ENCODE measurements at places on chromosomes 16 and 17.
A peak's percentile ranks its signal among the peaks of the same experiment; 100 is the strongest.

DNA sequence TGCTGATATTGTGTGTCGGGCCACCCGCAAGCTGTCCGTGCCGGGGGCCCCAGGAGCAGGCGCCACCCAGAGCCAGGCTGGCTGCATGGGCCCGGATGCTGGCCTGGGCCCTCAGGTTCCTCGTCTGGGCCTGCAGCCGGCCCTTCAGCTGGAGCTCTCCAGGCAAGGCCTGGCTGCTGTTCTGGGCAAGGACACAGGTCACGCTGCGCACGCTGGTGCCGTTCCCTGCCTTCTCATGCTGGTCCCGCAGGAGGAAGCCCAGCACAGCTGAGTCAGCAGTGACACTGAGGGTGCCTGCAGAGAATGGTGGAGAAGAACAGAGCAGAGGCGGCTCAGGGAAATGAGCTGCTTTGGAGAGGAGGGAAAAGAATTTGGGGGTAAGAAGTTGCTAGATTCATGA, 79.9 kb downstream of the RMI2 start:
- no peak for DNase-seq

DNA sequence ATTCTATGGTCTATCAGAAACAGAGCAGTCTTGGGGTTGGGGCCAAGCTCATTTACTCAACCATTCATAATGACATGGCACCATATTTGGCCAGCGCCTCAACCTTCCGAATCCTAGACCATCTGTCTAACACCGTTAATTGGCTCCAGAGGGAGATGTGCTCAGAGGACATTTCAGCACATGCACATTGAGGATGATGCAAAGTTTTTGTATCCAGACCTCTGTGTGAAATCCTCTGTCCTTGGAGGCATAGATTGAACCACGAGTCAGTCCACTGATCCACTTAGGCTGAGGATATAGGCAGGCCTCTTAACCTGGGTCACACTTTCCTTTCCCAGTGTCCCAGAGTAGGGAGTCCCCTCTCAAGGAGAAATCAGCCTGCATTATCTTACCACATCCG, 85.5 kb downstream of the SHISA6 start:
- DNase-seq, result no peak

DNA sequence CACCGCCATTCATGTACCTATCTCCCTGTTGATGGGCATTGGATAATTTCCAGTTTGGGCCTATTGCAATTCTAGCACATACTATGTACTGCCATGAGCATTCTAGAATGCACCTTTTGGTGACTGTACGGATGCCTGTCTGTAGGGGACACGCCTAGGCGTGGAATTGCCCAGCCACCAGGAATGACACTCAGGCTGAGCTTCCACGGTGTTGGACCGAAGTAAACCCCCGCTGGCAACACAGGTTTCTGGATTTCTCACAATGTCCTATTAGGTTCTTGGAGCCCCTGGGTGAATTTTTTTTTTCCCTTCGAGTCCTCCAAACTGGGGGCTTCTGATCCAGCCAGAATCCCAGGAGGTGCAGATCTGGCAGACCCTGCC, 146.6 kb downstream of the IRF8 start:
- peak; percentile 3 for DNase-seq

DNA sequence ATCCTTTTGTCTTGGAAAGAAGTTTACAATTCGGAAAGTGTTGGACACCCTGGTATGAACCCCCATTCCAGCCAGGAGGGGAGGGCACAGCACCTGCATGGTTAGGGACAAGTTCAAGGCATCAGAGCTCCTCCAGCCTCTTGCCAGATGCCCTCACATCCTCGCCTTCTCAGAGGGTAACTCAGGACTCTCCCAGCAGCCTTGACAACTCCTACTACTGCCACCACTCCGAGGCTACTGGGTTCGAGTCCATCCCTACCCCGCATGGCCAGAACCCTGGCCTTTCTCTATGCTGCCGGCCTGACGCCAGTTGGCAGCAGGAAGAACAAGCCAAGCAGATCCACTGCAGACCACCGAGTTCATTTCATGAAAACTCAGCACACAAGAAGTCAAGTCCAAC, 34.1 kb downstream of the AXIN2 start:
- DNase-seq, result peak; percentile 38

GRCh38 chr16:15502041-15502725, 67.8 kb downstream of the BMERB1 start:
- DNase-seq, result no peak

- no peak for DNase-seq
These were observed 32.5 kb downstream of the WIPF2 start for GRCh38 chr17:40251576-40251975.

GRCh38 chr16:64206862-64207261, 915.0 kb downstream of the CDH11 start:
- DNase-seq, result no peak

- DNase-seq, result no peak
These were observed 2.3 kb downstream of the CCL1 start for GRCh38 chr17:34360601-34361270.

- no peak for DNase-seq
These were observed 61.0 kb downstream of the RPH3AL start for GRCh38 chr17:291587-291986.

- DNase-seq, result no peak
These were observed 135.1 kb downstream of the SKAP1 start for GRCh38 chr17:48294806-48295361.

DNA sequence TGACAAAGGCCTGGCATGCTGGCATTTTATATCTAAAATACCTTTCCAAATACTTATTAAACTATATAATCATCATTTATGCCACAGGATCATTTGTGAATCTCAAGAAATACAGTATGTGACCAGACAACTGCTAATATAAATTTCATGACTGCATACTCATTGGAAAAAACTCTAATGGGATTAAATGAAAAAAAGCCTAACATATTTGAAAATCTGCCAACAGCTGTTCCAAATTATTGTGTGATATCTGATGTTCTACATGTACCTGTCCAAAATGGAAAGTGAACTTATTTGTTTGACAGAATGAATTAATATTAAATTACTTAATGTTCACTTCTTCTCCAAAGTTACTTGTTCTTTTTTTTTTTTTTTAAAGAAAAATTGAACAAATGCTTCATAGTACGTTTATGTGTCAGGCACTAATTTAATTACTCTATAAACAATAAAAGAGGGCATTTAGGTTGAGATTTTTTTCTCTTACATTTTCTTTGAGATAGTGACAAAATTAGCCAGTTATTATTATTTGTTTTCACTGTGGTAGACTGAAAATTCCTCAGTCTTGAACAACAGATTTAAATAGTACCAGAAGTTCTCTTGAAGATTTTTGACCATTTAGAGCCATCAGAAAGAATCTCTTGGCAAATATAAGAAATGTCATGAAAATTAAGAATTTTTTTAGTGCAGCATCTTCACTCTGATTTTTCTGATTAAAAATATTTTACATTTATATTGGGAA, 114.0 kb downstream of the FTO start:
- no peak for DNase-seq

- DNase-seq, result no peak
These were observed 143.2 kb downstream of the IRX5 start for GRCh38 chr16:55073830-55074229.

- DNase-seq, result no peak
These were observed 14.4 kb upstream of the FAAP100 start for GRCh38 chr17:81566461-81567126.

DNA sequence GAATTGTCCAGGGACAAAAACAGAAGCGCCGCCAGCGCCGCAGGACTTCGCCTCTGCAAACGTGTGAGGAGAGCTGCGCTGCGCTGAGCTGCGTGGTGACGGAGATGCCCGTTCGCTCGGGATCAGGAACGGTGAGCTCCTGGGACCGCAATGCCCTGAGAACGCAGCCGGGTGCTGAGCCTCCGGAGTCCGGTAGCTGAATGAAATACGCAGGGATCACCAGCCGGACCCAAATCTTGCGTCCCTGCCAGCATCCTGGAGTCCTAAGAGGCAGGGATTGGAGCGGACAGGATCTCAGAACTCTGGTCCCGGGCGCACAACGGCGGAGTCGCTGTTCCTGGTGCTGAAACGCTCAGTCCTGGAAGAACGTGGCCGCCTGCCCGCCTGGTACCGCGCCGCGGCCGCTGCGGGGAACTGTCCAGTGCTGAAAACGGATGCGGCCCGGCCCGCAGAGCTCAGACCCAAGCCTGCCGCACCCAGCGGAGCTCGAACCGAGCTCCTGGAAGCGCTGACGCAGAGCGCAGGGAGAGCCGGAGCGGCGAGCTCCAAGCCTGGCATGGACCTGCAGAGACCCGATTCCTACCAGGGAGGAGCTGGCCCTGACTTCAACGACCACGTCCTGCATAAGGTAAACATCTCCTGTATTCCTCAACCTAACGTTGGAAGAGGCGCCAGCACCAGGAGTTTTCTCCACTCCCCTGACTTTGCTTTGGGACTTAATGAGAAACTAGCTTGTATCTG, 41.5 kb downstream of the CD300LF start:
- peak; percentile 88 for DNase-seq

- no peak for DNase-seq
These were observed 40.1 kb downstream of the YPEL2 start for GRCh38 chr17:59371416-59372100.

- DNase-seq, result no peak
These were observed 63.6 kb upstream of the DOC2B start for GRCh38 chr17:245020-245419.

GRCh38 chr17:16887523-16888095, 84.3 kb downstream of the TNFRSF13B start:
- DNase-seq, result peak; percentile 58

DNA sequence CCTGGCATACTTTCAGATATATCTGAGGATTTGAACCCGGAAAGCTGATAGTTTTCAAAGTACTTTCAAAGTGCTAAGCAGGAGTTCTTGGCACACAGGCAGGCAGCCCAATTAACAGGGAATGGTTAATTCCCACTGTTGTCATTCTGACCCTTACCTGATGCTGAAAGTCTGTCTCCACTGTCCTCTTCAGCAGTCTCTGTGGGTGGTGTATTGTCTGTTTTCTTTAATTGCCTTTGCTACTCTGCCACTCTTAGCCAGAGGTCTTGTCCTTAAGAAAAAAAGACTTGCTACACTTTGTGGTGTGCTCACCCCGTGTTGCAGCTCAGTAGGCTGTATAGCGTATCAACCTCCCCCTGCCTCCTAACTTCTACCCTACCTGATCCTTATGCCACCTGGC, 63.2 kb upstream of the SLC12A3 start:
- DNase-seq, result no peak

GRCh38 chr16:27366687-27367460, 35.1 kb upstream of the IL21R start:
- DNase-seq, result no peak

- DNase-seq, result peak; percentile 76
These were observed 487 bp downstream of the POLG2 start for GRCh38 chr17:64496348-64496785.

- no peak for DNase-seq
These were observed 72.0 kb downstream of the HS3ST2 start for GRCh38 chr16:22885951-22886350.

- DNase-seq, result peak; percentile 81
These were observed 204.5 kb upstream of the RPL38 start for GRCh38 chr17:73998653-73999645.

GRCh38 chr17:57243171-57243622, 13.1 kb upstream of the MSI2 start:
- no peak for DNase-seq

GRCh38 chr16:3716831-3717234, 491 bp downstream of the TRAP1 start:
- no peak for DNase-seq

DNA sequence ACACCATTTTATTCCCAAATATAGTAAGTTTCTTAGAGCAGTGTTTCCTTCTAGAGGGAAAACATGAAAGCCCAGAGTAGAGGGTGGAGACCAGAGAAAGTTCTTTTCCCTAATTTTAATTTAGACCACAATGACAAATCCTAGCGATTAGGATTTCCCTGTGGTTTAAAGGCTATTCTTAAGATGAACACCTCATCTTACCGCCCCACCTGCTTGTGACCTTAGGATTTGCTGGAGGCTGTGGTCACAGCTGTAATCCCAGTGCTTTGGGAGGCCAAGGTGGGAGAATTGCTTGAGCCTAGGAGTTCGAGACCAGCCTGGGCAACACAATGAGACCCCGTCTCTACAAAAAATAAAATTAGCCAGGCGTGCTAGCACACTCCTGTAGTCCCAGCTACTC, 51.1 kb downstream of the GPRC5B start:
- DNase-seq, result no peak

DNA sequence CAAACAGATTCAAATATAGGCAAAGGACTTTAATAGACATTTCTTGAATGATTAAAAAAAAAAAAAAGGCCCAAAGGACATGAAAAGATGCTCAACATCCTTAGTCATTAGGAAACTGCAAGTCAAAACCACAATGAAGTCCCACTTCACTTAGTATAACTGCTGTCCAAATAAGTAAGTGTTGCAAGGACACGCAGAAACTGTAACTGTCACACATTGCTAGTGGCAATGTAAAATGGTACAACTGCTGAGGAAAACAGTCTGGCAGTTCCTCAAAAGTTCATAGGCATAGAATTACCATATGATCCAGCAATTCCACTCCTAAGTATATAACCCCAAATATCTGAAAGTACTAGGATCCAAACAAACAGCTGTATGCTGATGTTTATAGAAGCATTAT, 112.7 kb downstream of the BRIP1 start:
- DNase-seq, result no peak

- no peak for DNase-seq
These were observed 141.6 kb downstream of the HS3ST2 start for GRCh38 chr16:22955461-22956070.

GRCh38 chr17:40068129-40068581, 5.4 kb downstream of the THRA start:
- no peak for DNase-seq

DNA sequence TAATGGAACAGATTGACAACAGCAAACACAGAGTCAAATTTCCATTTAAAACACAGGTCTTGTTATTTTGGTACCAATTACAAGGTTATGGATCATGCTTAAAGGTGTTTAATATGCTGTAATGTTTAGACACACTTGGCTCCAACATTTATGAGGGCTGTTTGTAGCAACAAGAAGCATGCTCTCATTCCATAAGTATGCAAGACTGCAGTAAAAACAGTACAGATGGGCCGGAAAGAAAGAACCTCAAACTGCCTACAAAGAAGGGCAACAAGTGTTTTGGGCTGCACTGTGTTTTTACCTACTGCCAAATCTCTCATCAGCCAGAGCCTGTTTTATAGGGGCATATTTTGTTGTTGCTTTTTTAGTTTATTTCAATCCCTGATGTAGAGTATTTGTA, 100.5 kb upstream of the HS3ST3A1 start:
- no peak for DNase-seq

DNA sequence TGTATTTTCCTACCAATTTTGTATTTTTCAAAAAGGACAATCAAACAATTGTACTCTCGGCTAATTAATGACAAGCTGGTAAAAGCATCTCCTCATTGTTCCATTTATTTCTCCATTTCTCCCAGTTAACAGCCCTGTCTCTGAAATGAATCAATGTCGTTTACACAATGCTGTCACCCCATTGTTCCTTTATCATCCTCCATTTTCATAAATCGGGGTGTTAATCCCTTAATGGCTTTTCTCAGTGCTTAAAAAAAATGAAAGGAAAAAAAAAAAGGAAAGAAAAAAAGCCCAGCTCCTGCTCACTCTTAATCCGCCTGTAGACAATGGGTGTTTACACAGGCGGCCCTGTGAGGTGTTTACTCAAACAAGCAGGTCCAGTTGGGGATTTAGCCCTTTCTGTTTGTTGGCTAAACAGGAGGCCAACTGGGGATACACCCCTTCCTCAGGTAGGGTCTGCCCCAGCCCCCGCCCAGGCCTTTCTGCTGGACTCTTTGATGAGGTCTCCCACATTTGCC, 86.8 kb upstream of the SALL1 start:
- no peak for DNase-seq

Data from cardiac septum (tissue), 1 donor.